Thoracic aorta (tissue), 2 donors: ENCODE measurements at places on chromosomes 2 and 18. TPM values are rescaled to one million over a fixed set of nuclear protein-coding genes. Genes with fewer than 3 reads are reported as not detected.

The PLCL1 gene
- 26.2 TPM for total RNA-seq

DNA sequence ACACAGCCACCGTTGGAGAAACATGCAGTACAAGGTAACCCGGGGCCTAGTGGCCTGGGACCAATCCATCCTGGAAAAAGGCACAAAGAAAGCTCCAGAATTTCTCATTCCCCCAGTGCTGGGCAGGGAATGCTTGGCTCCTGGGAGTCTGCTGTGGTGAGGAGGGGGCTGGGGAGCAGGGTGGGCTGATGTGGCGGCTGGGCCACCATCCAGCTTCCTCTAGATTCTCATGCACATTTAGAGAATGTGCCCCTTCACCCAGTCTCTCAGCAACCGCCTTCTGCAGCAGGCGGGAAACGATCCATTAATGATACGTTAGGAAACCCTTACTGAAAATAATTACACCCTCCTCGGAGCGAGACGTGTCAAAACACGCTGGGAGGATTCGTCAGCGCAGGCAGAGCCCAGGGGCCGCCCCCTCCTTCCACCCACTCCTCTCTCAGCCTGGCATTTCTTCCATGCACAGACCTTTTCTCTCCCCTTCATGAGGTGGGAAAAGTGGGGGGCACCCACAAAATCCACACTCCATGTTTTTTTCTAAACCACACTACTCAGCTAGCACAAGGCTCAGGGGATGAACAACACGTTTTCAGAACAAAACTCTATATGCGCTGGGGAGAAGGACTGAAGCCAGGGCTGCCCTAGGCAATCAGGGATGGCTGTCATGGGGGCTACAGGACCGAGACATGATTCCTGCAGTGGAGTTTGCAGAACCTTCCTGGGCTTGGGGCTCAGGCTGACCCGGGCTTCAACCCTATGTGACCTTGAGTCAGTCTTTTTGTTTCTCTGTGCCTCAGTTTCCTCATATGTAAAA, 56.1 kb upstream of the SMAD7 start:
- DNase-seq: no peak

DNA sequence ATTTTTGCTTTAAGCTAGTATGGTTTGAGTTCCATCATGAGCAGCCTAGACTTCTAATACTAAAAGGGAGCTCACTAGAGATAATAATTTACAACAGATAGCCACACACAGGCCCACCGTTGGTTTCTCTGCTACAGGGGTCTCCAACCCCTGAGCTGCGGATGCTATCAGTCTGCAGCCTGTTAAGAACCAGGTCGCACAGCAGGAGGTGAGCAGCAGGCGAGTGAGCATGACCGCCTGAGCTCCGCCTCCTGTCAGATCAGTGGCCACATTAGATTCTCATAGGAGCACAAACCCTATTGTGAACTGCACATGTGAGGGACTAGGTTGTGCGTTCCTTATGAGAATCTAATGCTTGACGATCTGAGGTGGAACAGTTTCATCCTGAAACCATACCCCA, 150.6 kb downstream of the HRH4 start:
- no peak for DNase-seq

DNA sequence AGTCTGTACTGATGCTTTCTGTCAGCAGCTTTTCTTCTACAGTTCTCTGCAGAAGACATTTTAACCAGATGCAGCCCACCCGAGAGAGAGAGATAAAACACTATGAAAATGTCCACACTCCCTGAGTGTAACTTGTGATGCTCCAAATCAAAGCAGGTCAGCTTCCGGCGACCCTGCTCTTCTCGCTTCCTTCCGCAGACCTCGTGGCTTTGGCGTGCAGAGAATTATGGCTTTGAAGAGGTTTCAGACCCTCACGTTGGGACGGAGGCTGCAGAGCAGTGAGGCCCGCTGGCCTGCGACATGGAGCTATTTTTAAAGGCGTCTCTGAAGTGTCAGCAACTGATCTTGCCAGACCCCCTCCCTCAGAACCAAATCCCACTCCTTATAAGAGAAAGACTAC, 41.8 kb downstream of the TMEM163 start:
- DNase-seq: no peak

GRCh38 chr2:24262421-24262970, 87.6 kb downstream of the FAM228A start:
- DNase-seq: no peak

- no peak for DNase-seq
Observed at GRCh38 chr2:140457483-140457882, 1673.3 kb downstream of the LRP1B start.

The GALM gene
- 25.1 TPM for total RNA-seq

- DNase-seq: no peak
Observed at GRCh38 chr2:201779901-201780673, 646 bp downstream of the ALS2 start.

DNA sequence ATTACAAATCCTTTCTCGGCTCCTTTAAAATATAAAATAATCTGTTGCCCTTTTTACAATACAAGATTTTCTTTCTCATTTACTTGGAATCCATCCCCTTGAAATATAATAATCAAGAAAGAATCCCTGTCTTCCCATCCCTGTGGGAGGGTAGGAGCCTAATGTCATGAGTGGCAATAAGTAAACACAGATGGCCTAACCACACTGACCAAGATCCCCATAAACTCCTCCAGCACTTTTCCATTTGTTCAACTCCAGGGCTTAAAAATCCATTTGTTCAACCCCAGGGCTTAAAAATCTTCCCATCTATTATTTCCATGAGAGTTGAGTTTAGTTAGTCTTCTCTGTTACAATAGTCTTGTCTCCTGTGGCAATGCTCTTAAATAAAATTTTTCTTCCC, 297.6 kb downstream of the CDH7 start:
- DNase-seq: no peak

- no peak for DNase-seq
Observed at GRCh38 chr2:63658176-63658968, 69.6 kb downstream of the MDH1 start.

- no peak for DNase-seq
Observed at GRCh38 chr2:7930800-7931635, 750.8 kb upstream of the ID2 start.

DNA sequence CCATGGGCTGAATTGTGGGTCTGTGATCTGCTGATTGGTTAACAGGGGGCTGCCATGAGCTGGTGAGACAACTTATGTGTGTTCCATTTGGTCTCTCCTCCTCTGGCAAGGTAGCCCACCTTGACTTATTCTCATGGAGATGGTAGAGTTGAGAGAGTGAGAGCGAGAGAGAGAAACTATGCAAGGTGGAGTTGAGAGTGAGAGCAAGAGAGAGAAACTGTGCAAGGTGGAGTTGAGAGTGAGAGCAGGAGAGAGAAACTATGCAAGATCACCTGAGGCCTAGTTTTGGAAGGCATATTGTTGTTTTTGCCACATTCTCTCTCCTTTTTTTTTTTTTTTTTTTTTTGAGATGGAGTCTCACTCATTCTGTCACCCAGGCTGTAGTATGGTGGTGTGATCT, 155.7 kb downstream of the UBR3 start:
- DNase-seq: no peak

- no peak for DNase-seq
Observed at GRCh38 chr2:12397854-12398253, 318.9 kb upstream of the TRIB2 start.

The LYPD6B gene
- not detected for total RNA-seq

The ANKRD62 gene
- total RNA-seq: not detected

The ASTL gene
- not detected for total RNA-seq

- no peak for DNase-seq
Observed at GRCh38 chr2:120978359-120979050, 242.8 kb downstream of the GLI2 start.

DNA sequence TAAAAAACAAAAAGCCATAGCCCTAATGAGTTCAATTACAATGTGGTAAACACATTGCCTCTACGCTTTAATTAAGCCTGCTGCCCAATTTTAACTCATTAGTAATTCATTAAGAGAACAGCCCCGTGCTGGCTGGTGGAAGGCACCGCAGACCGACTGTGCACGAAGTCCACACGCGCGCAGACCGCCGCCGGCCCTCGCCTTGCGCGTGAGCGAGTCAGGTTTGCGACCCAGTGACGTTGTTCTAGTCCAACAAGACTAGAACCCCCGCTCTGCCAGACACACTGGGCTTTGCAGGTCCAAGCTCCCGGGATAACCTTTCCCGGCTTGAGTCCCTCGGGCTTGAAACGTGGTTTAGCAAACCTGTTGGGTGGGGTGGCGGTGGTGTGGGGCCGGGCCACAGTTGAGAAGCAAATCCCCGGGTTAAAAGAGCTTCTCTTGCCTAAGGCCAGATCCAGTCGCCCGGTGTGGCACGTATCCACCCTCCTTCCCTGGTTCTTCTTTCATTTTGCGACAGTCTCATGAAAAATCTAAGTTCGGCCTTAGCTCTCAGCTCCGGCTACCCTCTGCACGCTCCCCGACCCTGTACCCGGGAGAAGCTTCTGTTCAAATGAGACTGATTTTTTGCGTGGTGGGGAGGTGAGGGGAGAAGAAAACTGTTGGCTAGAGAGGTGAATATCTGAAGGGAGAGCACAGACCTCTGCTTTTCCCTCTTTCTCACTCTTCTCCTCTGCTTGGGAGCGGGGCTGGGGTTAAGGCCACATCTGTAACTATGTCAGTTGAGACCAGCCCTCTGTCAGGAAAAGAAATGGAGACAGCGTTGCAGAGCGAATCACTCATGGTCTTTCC, 11.1 kb upstream of the SKOR2 start:
- no peak for DNase-seq
